Stimulated activated CD8-positive, alpha-beta memory T cell treated with anti-CD3 and anti-CD28 coated beads, Interleukin-4, amount 100 ng/mL, for 1 hour (primary cell): ENCODE measurements at places on chromosomes 3 and 15.

DNA sequence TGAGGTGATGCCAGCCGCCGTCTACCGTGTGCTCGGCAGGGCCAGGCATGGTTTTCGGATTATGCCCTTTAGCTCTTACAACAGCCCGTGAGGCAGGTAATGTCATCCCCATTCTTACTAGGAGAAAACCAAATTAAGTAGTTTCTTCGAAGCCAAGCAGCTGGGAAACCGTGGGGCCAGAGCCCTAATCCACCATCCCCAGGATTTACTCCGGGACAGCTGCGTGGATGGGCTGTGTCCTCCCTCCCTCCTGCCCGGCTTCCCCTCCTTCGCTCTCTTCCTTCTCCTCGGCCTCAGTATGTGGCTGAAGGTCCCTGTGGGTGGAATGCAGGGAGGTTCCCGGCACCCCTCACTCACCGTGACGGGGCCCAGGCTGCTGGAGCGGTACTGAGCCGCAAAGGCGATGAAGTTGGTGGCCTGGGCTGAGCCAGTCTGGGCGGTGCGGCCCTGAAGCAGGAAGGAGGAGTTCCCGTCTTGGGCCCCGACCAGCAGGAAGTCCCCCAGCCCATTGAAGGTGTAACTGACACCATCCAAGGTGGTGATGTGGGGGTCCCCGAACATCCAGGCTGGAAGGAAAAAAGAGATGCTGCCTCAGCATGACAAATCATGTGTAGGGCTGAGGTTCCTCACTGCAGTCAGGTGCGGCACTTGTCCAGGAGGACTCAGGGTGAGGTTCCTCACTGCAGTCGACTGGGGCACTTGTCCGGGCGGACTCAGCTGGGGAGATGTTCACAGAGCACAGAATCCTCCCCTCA is 42.5 kb downstream of the MUC20 start:
- DNase-seq = no peak

GRCh38 chr3:148727231-148727630 is 29.5 kb downstream of the AGTR1 start:
- DNase-seq = no peak

GRCh38 chr3:184144505-184144904 is 9.3 kb downstream of the EIF2B5 start:
- no peak for DNase-seq

- DNase-seq = no peak
Measured at GRCh38 chr3:20648294-20648693, 462.3 kb upstream of the SGO1 start.

GRCh38 chr3:45244356-45244755 is 18.3 kb upstream of the TMEM158 start:
- no peak for DNase-seq

GRCh38 chr15:65423150-65423975 is 616 bp upstream of the IGDCC4 start:
- DNase-seq = no peak

GRCh38 chr3:128487538-128487812 is 5.5 kb downstream of the GATA2 start:
- DNase-seq = no peak

DNA sequence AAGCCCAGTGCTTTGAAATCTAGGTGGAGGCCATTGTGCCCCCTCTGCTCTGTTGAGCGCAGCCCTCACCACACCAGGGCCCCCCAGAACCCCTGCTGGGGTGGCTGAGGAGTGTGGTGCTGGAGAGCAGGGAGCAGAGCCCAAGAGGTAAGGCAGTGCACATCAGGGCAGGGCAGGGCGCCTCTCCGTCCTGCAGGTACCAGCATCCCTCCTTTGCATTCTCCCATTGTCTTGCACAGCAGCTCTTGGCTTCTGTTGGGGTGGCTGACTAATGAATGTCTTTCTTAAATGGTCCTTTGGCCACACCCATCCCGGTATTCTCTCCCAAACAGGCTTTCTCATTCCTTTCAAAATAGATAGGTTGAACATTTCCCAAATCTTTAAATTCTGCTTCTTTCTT is 41.4 kb upstream of the GABRG3 start:
- no peak for DNase-seq

GRCh38 chr15:37040072-37040742 is 60.1 kb downstream of the MEIS2 start:
- no peak for DNase-seq

DNA sequence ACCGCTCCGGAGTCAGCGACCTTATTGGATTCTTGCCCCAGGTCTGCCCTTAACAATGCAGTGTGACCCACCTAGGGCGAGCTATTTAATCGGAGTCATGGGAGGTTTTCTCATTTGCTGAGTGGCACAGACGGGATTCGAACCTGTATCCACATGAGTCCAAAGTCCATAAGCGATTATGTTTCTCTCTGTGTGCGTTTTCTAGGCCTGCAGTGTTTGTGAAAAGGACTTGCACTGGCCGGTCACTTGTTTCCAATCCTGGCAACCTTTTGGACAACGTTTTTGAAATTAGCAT is 691 bp upstream of the HDGFL3 start:
- DNase-seq = no peak

- no peak for DNase-seq
Measured at GRCh38 chr15:74488776-74489175, 27.8 kb upstream of the UBL7 start.

DNA sequence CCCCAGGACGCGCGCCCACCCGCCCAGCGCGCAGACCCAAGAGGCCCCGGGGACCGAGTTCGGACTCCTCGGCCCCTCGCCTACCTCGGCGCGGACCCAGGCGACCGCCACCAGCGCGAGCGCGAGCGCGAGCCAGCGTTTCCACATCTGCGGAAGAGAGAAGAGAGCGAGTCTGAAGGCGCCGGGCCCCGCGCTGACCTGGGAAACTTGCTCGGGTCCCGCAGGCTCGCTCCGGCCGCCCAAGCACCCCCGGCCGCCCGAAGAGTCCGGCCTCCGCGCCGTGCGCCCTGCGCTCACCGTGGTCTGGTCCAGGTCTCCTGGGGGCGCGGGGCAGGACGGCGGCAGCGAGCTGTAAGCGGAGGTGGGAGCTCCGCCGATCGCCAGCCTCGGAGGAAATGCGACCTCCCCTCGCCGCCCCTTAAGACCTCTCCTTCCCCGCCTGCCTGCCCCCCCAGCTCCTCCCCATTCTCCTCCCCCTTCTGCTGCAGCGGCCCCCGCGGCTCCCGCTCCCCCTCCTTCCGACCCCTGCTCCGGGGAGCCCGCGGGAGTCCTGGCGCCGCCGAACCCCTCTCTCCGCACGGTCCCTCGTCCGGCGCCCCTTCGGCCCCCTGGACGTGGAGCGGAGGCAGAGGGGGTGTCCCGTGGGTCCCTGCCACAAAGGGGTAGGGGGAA is at the start of gene FSTL1:
Gene FSTL1, minus strand, starts transcription at position 393 of the 672 bp plus-strand sequence. Its CDS starts 246 bp downstream, at position 147.
- no peak for DNase-seq

- no peak for DNase-seq
Measured at GRCh38 chr15:74330861-74331408, 36.5 kb downstream of the CYP11A1 start.

- no peak for DNase-seq
Measured at GRCh38 chr15:42621996-42622925, 46.9 kb downstream of the STARD9 start.

GRCh38 chr15:45389351-45389750 is 11.0 kb upstream of the GATM start:
- no peak for DNase-seq

DNA sequence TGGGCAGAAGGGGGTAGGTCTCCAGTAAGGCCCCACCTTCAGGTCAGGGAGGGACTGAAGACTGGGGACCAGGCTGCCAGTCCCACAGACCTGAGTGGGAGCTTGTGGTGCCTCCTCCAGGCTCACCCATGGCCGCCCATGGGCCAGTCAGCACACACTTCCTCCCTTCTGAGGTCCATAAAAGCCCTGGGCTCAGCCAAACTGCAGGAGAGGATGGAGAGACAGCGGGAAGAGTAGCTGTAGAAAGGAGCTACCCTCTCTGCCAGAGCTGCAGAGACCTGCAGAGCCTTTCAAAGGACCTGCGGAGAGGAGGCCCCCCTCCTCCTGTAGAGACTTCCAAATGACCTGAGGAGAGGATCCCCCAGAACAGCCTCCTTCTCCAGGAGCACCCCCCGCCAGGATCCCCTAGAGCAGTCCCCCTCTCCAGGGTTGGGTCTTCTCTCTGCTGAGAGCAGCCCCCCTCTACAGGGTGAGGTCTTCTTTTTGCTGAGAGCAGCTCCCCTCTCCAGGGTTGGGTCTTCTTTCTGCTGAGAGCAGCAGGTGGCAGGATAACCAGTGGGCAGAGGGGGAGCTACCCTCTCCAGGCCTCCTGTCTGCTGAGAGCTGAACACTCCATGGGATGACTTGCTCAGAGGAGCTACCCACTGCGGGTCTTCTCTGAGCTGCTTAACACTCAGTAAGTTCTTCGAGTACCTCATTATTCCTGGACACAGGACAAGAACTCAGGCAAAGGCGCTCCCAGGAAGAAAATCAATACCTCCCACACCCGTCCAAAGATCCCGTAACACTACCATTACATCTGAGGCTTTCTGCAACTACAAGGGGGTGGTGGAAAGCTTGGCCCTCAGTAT is 5.0 kb upstream of the SKIC8 start:
- DNase-seq = no peak

DNA sequence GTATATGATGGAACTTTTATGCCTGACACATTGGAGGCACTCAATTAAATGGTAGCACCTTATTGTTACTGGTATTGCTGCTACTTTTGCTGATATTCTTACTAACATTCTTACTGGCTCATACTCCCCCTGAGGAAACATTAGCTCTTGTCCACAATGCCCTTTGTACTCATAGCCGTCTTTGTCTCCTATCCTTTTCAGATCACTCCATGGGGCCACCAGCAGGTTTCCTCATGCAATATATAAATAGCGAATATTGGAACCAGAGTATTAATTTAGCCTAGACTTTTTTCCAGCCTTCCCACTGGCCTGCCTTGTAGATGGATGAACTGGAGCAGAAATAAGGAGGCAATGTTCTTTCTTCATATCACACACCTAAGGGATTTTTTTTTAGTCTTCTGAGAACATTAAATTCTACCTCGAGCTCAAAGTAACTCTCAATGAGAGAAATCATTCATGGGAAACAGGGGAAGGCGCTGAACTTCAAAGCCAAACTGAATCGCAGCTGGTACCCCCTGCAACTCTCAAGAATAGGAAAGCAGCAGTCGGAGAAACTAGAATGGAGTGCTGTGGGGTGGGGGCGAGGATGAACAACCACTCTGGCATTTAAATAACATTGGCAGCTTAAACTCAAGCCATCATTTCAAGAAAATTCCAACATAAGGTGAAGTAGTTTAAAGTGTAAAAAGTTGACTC is 300.3 kb downstream of the TAFA4 start:
- DNase-seq = no peak
